ENCODE measurements at places on chromosomes 2 and 18.

GRCh38 chr18:34857320-34857719 is 147.2 kb downstream of the DTNA start:
- no peak for DNase-seq

- DNase-seq, result no peak
These were observed 108.9 kb upstream of the LGALSL start for GRCh38 chr2:64344999-64345576.

- DNase-seq, result no peak
These were observed 294.4 kb upstream of the PIK3C3 start for GRCh38 chr18:41660654-41661053.

- DNase-seq, result no peak
These were observed 6.3 kb downstream of the RND3 start for GRCh38 chr2:150480971-150481830.

GRCh38 chr2:98445683-98446581 is 1.3 kb downstream of the INPP4A start:
- no peak for DNase-seq

GRCh38 chr2:129276978-129277584 is 702.4 kb upstream of the RAB6C start:
- no peak for DNase-seq

DNA sequence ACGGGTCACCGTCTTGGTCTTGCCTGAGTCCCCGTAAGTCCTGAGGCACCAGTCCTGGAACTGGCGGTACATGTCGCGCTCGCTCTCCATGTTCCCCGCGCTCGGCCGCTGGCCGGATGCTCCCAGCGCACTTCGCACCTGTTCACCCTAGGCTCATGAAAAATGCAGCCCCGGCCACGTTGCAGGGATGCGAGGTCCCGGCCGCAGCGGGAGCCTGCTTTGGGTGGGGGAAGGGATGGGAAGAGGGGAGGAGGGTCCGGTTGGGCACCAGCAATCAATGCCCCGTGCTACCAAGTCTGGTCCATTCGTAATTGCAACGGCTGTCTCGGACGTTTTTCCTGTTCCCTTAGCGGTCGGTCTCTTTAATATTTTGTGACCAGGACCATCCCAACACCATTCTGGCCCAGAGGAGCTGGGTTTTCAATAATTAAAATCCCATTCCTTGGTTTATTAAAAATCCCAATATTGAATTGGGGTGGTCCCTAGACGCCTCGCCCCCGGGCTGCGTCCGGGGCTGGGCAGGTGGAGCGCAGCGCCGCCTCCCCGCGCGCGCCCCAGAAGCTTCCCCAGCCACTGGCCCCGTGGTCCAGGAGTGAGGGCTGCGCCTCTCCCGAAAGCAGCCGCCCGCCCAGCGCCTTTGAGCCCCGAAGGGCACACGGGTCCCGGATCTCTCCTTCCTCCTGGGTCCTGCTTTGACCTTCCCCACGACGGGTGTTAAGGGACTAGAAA is 1.4 kb downstream of the NOL4 start:
- DNase-seq, result no peak

DNA sequence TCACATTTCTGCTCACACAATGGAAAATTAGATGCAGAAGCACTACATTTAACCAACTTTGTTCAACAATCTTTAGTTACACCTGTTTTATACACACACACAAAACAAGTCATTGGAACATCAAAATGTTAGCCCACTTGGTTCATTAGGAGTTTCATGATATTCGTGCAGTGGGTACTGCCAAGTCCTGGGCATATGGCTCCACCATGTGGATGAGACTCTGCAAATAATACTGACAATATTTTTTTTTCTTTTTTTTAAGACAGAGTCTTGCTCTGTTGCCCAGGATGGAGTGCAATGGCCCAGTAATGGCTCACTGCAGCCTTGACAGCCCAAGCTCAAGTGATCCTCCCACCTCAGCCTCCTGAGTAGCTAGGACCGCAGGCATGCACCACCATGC is 34.5 kb upstream of the GRB14 start:
- DNase-seq, result no peak

- no peak for DNase-seq
These were observed 27.4 kb upstream of the MTIF2 start for GRCh38 chr2:55296393-55296792.

DNA sequence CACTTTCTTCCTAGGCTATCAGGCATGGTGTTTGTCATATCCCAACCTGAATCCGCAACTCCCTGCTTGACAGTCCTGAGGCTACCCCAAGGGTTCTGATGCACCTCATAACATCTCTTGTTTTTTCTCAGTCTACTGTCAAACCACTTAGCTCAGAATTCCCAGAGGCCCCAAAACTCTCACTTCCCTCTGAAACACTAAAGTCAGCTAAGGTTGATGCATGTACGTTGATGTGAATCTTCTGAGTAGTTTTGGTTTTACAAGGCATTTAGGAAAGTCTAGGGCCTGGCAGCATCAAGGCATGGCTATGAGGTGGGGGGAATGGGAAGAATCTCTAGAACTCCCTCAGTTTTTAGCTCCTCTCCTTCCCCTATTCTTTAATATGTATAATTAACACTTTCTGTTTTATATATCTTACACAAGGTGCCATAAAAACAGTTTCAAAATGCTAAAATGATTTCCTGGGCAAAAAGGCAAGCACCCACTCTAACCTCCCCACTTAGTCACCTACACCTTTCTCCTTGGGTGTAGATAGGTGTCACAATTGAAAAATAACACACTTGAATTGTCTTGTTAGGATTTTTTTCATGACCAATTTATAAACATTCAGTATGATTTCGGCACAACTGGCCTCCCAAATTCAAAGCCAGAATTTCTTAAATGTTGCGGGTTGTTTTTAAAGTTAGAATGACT is 71.4 kb upstream of the TANK start:
- DNase-seq, result peak; percentile 11

GRCh38 chr2:230660294-230661060 is 52.2 kb upstream of the CAB39 start:
- peak; percentile 37 for DNase-seq

DNA sequence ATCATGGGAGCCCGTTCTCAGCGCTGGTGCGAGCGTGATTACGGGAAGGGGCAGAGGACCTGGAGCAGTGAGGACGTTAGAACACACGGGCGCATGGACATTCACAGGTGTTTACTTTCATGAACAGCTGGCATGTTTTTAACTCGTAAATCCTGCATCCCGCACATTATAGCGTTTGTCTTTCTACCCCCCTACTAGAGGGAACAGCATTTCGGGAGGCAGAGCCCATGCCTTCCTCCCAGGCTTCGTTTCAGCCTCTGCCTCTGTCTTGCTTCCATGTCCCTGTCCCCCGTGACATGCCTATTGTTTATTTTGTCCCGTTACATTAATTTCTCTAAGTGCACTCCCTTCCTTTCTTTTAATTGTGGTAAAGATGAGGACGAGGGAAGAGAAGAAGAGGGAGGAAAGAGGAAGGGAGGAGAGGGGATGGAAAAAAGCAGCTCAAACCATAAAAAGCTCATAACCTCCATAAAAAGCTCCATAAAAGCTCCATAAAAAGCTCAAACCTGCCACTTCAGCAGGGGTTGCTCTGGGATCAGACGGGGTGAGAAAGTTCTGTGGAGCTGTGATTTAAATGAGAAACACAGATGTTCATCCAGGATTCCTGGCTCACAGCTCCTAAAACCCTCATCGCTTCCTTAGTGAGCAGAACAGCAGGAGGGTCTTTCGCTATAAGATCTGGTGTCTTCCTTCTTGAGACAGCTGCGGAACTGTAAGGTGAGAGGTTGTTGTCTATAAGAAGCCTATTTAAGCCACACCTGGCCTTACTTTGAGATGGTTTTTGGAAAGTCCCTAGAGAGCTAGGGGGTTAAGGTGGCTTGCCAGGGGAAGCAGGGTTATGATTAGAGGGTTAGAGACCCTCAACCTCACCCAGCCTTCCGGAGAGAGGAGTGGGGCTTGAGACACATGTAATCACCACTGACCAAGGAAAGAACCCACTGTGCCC is 66.6 kb upstream of the SNTG2 start:
- no peak for DNase-seq

DNA sequence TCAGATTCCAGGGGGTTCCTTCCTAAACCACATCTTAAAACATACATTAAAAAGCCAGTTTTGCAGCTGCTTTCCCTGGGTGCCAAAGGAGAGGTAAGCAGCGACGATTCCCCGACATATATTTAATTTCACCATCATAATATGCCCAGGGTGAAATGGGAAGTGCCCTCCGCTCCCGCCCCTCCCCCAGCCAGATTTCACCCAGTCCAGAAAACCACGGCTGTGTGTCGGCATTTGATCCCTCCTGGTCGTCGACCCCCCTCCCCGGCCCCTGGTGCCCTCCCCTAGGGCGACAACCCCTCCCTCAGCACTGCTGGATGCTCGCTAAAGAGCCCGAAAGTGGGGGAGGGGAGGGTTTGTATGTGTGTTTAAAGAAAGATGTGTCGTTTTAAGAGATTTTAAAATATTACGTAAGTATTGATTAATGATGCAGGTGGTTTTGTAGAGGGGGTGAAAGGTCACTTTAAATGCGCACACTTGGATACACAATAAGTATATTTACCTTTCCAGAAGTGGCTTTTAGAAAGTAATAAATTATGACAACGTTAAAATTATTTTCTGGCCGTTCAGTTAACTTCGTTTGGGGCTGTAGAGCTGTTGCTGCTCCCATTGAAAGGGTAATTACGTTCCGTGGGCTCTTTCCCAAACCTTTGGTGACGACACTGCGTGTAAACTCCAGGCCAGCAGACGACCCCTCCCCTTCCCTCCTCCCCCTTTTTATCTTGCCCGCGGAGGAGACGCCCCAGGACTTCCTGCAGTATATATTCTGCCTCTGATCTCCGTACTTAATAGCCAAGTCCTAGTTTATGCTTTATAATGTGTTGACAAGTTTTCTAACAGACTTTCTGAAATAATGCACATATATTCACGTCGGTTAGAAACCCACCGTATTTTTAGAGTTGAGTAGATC is 3.4 kb upstream of the BCL11A start:
- no peak for DNase-seq

- DNase-seq, result no peak
These were observed 56.0 kb upstream of the PTH2R start for GRCh38 chr2:208350610-208351009.

GRCh38 chr2:138432971-138433370 is 68.6 kb upstream of the SPOPL start:
- DNase-seq, result no peak

DNA sequence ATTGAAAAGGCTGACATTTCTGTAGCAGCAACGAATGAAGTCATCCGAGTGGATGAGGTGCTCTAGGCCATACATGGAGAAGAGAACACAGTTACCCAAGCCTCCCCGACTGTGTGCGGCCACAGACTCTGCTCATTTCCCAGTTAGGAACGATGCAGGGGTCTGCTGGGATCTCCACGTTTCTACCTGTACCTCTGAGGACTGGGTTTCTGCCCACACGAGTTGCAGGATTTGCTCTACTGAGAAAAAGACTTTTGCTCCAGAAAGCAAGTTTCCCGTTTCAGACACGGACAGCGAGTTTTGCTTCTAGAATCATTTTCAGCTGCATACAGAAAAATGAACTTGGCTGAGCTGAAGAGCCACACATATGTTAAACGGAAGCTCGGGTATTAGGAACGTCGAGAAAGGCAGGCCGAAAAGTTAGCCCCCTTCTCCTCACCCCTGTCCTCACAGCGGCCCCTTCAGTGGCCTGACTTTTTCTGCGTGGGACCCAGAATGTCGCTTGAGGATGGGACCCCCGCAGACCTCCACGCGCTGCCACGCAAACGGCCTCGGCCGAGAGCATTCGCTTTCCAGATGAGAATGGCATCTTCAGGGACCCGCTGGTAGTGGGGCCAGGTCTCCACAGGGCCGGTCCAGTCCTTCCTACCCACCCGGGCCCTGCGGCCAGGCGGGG is 582 bp upstream of the RAB31 start:
- DNase-seq, result no peak

- DNase-seq, result no peak
These were observed 215.2 kb downstream of the VAPA start for GRCh38 chr18:10128921-10129501.

DNA sequence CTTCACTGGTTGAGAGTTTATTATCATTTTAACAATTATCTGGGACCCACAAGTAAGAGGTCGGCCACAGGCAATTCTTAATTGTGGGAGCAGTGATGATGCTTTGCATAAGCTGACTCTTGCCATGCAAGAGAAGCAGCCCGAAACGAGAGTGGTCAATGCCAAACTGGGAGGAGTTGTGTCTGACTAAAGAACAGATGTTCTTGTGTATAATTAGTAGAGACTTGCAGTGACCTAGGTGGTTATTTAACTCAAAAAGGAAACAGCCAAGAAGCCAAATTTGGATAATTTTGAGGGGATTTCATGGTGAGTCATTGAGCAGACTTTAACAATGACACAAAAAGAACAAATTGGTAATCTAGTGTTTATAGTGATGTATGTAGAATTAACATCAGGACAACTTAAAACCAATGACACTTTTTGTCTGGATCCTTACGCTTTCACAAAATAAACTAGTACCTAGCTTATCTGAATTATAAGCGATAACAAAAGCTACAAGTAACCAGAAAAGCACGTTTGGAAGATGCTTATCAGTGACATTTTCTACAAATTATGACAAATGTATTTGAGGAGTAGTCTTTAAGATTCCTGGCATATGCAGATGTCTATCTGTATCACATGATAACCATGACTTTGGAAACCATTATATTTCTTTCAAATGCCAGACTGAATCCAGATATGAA is 184.7 kb upstream of the DLGAP1 start:
- DNase-seq, result no peak

DNA sequence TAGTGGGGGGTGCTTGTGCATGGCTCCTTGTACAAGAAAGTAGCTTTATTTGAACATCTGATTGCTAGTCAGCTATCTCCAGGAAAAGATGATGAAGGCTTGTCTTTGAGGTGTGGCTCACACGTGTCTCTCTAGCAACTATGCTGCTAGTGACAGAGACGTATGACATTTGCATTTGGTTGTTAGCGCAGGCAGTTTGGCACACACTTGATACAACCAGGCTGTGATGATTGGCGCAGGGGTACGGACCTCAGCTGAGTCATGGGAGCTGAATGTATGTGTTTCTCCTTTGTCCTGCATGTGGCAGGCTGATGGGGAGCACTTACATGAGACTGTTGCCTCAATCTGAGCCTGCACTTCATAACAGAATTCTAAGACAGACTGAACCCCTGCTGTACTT is 29.6 kb downstream of the PTCD3 start:
- DNase-seq, result no peak

DNA sequence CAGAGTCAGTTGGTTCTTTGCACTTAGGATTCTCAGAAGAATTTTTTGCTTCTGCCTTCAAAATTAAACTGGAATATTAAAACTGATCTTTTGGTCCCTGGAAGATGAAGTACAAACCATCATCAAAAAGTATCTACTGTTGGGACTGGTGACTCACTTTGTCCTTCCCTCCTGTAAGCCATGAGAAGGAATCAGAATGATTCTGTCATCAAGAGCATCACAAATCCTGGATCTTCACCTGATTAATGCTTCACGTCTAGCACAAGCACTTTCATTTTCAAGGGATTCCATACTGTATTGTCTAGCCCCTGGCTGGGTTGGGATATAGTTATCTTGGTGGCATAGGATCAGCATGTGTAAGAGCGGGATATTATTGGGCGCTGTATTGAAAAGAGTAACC is 69.3 kb upstream of the CYP1B1 start:
- no peak for DNase-seq

GRCh38 chr2:52886556-52886955 is 881.0 kb upstream of the CHAC2 start:
- DNase-seq, result no peak

All from germinal center (tissue), 1 donor.